ENCODE measurements at places on chromosomes 5 and 9.

DNA sequence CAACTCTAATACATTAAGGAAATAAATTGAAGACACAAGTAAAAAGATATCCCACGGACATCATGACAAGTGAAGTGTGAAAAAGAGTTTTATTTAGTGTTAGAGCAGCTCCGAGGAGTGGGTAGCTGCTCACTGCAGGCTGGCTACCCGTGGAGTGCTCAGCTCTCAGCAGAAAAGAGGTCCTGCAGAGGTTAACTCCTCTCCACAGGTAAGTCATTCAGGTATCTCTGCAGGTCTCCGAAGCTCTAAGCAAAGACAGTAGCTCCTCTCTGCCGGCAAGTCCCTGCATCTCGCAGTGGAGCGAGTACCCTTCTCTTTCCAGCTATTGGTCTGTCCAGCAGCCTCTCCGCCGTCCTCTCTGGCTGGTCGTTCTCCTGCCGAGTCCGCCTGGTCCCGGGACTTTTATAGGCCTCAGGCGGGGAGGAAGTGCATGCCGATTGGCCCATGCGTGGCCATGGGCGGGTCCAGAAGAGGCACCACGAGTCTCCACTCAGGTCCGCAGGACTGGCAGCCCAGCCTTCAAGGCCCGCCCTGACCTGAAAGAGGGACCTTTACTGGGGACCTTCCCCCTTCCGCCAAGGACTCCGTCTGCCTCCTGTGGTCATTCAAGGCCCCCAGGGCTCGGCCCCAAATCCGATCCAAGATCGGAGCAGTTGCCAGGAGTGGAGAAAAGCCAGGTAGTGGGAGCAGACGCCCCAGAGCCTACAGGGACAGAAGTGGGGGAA is 29.9 kb downstream of the BTNL9 start:
- no peak for DNase-seq

DNA sequence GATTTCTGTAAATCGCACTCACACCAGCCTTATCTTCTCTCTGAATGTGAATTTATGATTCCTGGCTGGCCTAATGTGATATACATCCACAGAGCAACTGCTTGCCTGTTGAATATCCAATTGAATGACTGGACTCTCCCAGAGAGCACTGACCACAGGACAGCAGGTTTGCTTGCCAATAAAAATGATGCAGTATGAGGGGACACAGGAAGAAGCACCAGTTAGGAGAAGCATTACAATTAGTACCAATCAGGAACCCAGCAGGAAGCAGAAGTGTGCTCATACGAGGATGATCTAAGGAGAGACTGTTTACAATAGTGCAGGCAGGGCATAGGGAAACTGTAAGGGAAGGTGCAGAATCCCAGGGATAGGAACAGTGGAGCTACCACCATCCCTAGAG is 127.2 kb upstream of the ZNF366 start:
- no peak for DNase-seq

- no peak for DNase-seq
Measured at GRCh38 chr9:131721076-131721475, 18.8 kb downstream of the RAPGEF1 start.

GRCh38 chr5:107393851-107394250 is 276.9 kb downstream of the EFNA5 start:
- no peak for DNase-seq

- DNase-seq: no peak
Measured at GRCh38 chr9:121592265-121592664, 59.2 kb upstream of the DAB2IP start.

GRCh38 chr5:77400645-77401044 is 91.5 kb downstream of the WDR41 start:
- no peak for DNase-seq

GRCh38 chr9:121529237-121529987 is 29.8 kb upstream of the GGTA1 start:
- peak; percentile 86 for DNase-seq

DNA sequence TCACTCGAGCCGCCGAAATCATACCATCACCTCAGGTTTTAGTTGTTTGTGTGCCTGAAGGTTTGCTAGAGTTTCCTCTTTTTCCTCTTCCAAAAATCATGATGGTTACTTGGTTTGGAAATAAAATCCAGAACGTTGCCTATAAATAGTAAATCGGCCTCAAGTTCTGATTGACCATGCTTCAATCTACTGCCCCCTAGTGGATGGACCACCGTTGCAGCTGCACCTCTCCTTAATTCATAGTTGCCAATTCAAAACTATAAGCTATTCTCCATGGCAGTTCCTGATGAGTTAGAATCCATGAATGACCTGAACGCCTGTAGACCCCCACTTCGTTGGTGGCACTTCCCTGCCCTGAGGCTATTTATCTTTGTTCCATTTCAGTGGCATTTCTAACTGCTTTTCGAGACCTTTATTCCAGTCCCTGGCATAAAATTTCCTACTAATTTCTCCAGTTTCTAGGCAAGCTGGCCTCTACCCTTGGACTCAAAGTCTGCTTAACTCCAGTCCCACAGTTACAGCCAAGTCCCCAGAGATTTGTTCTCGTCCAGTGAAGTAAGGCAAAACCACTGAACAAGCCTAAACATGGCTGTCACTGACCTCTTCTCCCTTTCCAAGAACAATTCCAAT is 422.6 kb downstream of the EFNA5 start:
- DNase-seq: peak; percentile 30

- DNase-seq: no peak
Measured at GRCh38 chr5:81146031-81146430, 87.1 kb upstream of the CKMT2 start.

- DNase-seq: no peak
Measured at GRCh38 chr5:114418176-114419066, 56.6 kb downstream of the KCNN2 start.

DNA sequence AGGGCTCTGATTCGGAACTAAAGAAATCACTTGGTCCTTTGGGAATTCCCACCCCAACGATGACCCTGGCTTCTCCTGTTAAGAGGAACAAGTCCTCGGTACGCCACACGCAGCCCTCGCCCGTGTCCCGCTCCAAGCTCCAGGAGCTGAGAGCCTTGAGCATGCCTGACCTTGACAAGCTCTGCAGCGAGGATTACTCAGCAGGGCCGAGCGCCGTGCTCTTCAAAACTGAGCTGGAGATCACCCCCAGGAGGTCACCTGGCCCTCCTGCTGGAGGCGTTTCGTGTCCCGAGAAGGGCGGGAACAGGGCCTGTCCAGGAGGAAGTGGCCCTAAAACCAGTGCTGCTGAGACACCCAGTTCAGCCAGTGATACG is 83.4 kb downstream of the GOLPH3 start:
- DNase-seq: no peak

DNA sequence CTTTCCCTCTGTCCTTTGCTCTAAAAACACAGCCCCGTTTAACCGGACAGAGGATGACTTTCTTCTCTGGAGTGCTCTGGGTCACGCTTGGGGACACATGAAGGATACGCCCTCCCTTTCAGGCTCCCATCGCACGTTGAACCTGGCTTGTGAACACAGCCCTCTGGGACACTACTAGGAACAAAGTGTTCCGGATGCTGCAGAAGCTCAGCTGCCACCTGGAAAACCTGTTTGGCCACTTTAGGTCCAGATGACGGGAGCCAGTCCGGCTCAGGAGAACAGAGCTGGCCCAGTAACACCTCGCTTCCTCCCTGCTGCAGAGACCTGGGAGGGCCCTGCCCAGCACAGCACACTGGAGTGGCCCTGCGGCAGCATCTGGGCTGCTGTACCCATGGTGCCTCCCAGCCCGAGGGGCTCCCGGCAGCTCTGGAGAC is 60.1 kb downstream of the GADD45G start:
- DNase-seq: peak; percentile 95

GRCh38 chr9:128365525-128365924 is 5.6 kb upstream of the URM1 start:
- DNase-seq: no peak

- no peak for DNase-seq
Measured at GRCh38 chr5:111194925-111195324, 29.3 kb upstream of the CAMK4 start.

DNA sequence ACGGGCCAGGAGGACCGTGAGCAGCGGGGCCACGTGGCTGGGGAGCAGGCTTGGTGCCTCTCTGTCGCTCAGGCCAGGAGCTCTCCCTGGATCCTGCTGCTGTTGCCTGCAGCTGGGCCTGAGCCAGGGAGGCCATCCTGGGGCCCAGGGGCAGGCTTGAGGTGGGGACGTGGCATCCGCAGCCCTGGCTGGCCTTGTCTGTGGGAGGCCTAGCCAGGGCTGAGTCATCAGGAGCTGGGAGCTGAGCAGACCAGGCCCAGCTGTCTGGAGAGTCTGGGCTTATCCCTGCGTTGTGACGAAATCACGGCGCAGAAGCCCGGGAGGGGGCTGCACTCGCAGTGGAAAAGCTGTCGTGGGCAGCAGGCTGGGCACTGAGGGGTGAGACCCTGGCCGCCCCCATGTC is 138.8 kb upstream of the COL5A1 start:
- no peak for DNase-seq

GRCh38 chr5:180639741-180640610 is 9.4 kb downstream of the FLT4 start:
- no peak for DNase-seq

DNA sequence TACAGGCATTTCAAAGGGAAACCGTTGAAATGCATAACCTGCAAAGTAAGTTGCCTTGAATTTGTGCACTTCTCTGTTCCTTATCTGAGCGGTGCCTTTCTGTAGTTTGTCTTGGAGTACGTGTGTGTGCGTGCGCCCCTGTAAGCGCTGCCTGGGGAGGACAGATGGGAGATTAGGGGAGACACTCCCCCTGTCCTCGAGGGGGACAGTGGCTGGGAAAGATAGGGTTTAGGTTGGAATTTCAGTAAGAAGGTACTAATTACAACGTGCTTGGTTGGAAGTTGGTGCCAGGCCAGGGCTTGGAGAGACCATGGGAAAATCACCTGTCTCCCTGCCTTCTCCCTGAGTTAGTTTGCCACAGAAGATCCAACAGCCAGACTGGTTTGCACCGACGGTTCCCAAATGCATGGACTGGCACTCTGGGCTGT is 73.2 kb downstream of the PIK3R1 start:
- DNase-seq: no peak

DNA sequence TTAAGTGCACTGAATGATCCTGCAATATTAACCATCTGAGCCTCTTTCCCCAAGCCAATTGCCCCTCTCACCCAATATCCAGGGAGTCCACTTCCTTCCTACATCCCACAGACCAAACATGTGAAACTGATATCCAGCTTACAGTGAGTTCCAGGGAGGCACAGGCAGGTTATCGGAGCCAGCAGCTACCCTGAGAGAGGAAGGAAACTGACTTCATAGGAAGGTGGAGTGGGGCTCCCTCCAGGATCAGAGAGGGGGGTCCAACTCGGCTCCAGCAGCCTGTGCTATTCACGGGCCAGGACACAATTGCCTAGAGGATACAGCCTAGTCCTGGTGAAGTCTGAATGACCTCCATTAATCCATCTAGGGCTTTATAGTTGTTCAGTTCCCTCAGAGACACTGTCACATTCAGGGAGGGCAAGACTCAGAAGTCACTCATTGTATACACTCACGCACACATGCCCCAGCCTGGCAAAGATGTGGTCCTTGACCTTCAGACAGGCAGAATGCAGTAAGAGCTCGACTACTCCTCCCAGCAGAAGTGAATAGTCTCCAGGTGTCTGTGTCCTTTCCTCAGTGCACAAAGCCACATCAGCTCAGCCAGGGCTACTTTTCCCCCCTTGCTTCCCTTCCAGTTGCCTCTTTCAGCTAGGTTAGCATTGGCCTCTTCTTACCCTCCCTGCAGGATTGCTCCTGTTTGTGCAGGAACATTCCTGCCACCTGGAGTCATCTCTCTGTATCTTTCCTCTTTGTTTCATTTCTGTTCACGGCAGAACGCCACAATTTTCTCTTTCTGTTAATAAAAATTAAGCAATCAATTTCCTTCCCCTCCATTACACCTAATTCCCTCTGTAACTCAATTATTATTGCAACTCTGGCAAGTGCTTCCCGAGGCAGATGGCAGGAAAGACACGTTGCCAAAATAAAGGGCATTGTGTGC is 501.7 kb downstream of the ARHGEF28 start:
- peak; percentile 90 for DNase-seq
